ENCODE measurements at places on chromosomes 16 and 17.

GRCh38 chr16:11445486-11445885 lies 100.2 kb downstream of the RMI2 start:
- DNase-seq = no peak

GRCh38 chr16:25217112-25217511 lies 365 bp downstream of the AQP8 start:
- DNase-seq = no peak

- DNase-seq = peak; percentile 57
These were observed 288.6 kb upstream of the ELAC2 start for GRCh38 chr17:13306310-13306962.

GRCh38 chr17:77681861-77682260 lies 276.6 kb upstream of the TNRC6C start:
- no peak for DNase-seq

Measured in activated CD4-positive, alpha-beta T cell treated with anti-CD3 and anti-CD28 coated beads, Interleukin-2, Interleukin-4, amounts not matched to agents 100 ng/mL and 50 ng/mL, durations not matched to agents 16 hours and 8 hours (primary cell).